ENCODE measurements at places on chromosomes 16 and 17.

- no peak for DNase-seq
These were observed 5.8 kb downstream of the RNF227 start for GRCh38 chr17:7910281-7910680.

GRCh38 chr17:1779571-1780131 is 17.8 kb downstream of the SERPINF1 start:
- no peak for DNase-seq

- DNase-seq, result no peak
These were observed 6.4 kb upstream of the CACNG4 start for GRCh38 chr17:66957951-66958579.

- no peak for DNase-seq
These were observed 89.0 kb downstream of the SHISA6 start for GRCh38 chr17:11330006-11330405.

DNA sequence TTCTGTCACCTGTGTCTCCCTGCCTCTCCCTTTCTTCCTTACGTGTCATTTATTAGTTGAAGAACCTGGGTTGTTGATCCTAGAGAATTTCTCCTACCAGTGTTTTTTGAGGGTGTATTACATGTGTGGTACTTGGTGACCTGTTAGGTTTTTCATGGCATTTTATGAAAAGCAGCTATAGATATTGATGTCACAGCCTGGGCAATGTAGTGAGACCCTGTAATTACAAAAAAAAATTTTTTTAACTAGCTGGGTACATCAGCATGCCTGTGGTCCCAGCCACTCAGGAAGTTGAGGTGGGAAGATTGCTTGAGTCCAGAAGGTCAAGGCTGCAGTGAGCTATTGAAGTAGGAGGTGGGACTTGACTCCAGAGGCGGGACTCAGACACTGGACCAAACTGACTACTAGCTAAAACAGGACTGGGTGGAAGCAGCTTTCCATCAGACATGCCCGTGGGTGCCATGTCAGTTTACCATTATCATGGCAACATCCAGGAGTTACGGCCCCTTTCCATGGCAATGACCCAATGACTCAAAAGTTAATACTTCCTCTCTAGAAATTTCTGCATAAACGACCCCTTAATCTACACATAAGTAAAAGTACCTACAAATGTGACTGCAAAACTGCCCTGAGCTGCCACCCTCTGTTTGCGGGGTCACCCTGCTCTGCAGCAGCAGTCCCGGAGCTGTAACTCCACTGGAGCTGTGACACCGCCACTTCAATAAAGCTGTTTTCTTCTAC is 311.4 kb downstream of the SNX29 start:
- no peak for DNase-seq

GRCh38 chr17:48432820-48433775 is 3.1 kb upstream of the SKAP1 start:
- no peak for DNase-seq

DNA sequence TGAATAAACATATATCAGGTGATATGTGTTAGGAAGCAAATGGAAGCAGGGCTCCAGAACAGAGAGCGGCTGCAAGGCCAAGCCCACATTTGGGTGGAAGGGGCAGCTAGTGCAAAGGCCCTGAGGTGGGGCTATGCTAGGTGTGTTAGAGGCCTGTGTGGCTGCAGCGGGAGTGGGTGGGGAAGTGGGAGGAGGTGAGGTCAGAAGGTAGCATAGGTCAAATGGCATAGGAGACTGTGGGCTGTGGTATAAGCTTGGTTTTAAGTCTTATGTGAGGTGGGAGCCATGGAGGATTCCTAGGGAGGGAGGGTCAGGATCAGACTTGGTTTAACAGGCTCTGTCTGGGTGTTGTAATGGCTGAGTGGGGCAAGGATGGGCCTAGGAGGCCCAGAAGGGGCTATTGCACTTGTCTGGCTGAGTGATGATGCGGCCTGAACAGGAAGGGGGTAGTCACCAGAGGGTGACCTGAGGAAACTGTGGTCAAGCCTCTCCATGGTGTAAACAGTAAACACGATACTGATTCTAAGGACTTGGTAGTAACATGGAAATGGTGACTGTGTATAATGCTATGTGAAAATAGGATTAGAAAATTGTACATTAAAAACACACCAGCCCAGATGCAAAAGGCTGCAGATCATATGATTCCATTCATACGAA is 31.1 kb downstream of the RAI1 start:
- DNase-seq, result peak; percentile 63

- DNase-seq, result no peak
These were observed 4.9 kb downstream of the TPSG1 start for GRCh38 chr16:1220098-1220728.

DNA sequence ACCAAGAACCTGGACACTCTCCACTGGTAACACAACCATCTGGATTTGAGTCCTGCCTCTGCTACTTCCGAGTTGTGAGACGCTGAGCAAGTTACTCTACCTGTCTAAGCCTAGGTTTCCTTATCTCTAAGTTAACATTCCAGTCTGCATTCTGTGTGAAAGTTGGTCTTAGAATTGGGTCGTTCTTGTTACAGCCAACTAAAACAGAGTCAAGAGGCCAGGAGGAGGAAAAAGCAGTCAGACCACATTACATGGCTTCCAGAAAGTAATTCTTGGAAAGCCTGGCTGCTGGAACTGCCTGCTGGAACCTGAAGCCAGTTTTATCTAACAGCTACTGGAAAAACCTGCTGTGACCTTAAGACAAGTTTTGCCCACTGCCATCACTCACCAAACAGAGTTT is 38.4 kb upstream of the XYLT1 start:
- no peak for DNase-seq
